ENCODE measurements at places on chromosomes 6 and 20.

GRCh38 chr20:4649941-4650681 is 71.6 kb upstream of the PRND start:
- DNase-seq = no peak

DNA sequence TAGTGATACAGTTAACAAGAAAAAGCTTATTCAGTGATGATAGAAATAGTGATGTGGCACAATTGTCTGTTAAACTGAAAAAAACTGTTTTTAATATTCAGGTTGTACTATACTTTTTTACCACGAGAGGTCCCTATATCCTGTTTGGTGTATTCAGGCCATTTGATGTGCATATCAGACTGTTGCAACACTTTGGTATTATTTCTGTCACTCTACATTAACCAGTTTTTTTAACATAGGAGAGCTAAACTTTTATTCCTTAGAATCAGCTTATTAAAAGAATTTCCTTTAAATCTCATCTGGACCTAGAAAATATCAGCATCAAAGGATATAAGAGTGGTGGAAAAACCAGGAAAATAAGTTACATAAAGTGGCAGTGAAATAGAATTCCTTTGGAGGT is 36.8 kb downstream of the TSPYL4 start:
- peak; percentile 82 for DNase-seq

DNA sequence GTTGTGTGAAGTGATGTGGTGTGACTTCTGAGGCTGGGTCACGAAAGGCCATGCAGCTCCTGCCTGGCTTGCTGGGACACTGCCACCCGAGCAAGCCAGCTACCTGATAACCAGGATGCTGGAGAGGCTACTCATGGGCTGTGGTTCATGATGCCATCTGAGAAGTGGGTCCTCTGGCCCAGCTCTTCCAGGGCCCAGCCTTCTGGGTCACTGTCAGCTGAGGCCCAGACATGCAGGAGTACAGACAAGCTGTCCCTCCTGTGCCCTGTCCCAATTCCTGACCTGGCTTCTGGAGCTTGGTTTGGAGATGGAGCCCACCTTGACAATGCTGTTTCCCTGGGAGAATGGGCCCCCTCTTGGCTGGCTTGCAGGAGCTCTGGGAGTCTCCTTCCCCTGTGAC is 87.0 kb downstream of the DHX35 start:
- no peak for DNase-seq

GRCh38 chr6:75024828-75025227 is 181.0 kb downstream of the COL12A1 start:
- no peak for DNase-seq

GRCh38 chr6:160933256-160933655 is 58.3 kb upstream of the MAP3K4 start:
- DNase-seq = no peak

- DNase-seq = peak; percentile 50
Observed at GRCh38 chr20:37914672-37915433, 11.9 kb downstream of the VSTM2L start.

DNA sequence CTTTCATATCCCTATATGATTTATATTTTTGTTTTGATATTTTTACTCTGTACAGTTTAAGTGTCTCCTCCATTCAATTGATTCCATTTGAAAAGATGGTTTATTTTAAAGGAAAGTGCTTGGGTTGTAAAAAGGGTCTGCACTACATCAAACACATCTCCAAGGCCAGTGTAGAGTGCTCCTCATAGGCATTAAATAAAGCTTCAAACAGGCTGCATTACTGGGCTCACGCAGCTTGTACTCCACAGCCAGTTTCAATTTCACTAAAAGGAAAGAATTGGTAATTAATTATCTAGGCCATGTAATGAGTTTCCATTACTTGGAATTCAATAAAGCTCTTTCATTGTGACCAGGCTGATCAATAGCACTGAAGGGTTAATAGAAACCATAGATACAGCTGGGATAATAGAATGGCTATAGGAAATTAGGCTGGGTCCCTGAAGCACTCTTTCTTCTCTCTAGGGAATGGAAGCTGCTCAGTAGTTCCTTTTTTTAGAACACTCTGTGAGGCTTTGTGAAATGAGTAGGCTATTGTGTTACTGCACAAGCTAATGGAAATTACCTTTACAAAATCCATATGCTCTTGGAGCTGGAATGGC is 442.2 kb downstream of the RNF144B start:
- DNase-seq = no peak

DNA sequence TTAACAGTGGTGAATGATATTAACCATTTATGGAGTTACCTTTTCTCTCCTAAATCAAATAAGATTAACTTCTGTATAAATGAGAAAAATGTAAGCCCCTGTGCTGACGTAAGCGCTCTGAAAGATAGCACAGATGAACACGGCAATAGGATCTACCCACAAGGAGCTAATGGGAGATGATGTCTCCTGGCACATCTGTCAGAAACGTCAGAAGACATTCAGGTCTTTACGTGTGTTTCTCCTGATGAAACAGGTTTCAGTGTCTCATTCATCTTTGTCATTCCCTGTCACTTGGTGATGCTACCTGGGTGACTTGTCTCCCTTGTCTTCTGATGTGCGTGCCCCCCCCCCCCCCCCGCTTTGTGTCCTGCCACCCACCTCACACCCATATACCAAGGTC is 189.7 kb downstream of the DTNBP1 start:
- DNase-seq = no peak

GRCh38 chr6:53313784-53314400 is 34.9 kb downstream of the ELOVL5 start:
- no peak for DNase-seq

- DNase-seq = peak; percentile 75
Observed at GRCh38 chr6:43798688-43799444, 28.9 kb downstream of the VEGFA start.

DNA sequence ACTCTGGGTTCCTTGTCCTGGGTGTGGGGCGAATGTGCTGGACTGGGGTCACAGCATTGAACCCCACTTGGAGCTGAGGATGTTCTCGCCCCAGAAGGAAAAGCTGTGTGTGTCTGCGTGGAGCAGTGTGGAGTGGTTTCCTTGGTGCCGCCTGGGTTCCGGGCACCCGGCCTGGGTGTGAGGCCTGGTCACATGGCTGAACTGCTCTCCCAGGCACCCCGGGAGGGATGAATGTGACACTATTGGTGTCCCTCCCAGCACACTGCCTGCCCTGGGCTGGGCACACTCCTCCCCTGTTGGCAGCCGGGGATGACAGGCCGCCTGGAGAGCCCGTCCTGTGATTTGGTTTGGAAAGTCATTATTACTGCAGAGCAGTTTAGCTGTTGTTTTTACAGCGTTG is 12.3 kb downstream of the MYT1 start:
- no peak for DNase-seq

DNA sequence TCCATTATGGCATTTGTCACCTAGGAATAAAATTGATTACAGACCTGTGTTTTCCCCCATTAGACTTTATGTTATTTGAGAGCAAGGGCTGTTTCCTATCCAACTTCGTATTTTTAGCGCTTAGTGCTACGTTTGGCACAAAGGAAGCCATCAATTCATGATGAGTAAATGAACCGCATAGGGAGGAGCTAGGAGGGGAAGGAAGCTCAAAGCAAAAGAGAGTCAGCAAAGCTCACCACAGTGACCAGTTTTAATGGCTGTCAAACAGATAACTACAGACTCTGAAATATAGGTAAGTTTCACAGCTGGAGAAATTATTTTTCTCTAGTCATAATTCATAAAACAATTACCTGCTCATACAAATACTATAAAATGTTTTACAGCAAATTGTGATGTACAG is 6.9 kb upstream of the SAMD3 start:
- DNase-seq = peak; percentile 31

DNA sequence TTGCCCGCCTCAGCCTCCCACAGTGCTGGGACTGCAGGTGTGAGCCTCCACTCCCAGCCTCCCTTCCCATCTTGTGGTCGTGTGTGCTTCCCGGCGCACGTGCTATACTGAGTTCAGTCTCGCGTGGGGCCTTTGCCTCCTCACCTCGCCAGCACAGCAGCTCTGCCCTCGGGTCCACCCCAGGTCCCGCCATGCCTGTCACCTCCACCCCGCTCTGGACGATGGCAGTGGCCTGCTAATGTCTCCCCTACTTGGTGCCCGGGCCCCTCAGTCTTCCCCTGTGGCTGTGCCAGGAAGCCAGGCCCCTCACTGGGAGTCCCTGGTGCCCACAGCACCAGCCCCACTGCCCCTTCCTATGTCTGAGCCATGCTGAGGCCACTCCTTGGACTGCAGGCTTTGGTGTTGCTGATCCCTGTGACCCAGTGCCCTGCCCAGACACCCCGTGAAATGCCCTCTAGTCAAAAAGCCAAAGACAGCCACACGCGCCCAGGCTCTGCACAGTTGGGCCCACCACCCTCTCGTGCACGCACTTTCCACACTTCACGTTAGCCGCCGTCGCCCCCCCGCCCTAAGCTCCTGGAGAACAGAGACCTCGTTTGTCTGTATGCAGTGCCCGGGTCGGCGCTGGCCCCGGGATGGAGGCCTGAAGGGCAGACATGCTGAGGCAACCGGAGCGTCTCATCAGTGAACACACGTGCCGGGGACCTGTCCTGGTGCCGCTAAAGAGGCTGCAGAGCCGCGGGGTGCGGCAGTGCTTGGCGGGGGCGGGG is 14.3 kb downstream of the HRH3 start:
- no peak for DNase-seq

DNA sequence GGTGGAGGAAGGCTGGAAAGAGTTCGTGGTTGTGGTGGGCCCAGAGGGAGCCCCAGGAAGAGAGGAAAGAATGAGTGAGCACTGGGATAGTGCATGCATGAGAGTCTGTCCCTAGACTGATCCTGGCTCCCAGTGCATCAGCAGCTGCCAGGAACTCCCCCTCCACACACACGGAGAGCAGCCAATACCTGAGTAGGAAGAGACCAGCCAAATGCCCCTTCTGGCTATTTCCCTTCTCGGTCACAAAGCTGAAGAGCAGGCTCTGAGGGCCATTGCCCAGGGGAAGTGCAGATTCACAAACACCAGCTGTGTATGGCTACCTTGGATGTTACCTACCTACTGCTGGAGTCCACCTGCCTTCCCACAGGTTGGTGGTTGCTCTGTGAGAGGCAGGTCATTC is 45.1 kb downstream of the GABRR2 start:
- no peak for DNase-seq

DNA sequence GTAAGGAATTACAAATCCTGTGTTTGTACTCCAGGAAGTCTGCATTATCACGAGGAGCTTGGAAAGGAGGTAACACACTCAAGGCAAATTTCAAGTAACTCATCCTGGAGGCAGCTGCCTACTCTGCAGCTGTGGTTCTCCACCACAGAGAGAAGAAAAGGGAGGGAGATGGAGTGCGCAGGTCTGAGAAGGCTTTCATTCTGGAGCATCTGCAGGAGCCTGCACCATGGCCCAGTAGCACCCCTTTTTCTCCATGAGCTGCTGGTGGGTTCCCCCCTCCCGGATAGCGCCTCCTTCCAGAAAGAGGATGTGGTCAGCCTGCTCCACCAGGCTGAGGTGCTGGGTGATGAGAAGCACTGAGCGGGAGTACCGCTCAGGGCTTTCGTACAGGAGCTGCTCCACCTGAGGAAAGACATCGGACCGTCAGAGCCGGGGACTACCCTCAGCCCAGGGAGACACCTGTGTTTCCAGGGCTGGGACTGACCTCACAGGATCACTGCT is 1.6 kb upstream of the PSMB8 start:
- peak; percentile 62 for DNase-seq

GRCh38 chr6:82371799-82372546 is 8.4 kb downstream of the TPBG start:
- DNase-seq = no peak

DNA sequence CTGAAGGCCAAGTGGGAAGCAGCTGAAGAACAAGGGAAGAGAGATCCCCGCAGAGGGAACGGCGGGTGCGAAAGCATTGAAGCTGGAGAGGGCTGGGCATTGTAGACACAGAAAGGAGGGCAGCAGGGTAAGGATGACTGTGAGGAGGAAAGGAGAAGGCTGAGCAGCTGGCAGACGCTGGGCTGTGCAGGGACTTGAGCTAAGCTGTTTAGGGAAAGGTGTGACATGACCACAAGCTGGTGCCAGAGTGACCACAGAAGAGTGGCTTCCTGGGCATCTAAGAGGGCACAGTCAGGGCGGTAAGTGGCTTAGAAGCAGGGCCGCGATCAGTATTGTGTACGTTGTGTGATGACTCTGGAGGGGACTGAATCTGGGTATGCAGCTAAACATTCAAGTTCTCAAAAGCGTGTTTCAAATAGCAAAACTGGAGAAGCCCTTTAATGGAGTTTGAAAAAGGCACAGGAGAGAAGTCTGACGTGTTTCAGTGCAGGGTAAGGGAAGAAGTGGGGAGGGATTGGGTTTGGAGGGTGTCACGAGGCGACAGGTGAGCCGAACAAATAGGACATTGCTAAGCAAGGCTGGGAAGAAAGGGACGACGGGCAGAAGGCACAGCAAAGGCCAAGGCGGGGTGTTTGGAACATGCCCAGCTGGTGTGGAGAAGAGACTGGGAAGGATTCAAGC is 46.1 kb upstream of the ARFGEF2 start:
- DNase-seq = peak; percentile 60

GRCh38 chr6:15386756-15387112 is 140.9 kb downstream of the JARID2 start:
- DNase-seq = no peak

- no peak for DNase-seq
Observed at GRCh38 chr20:16353417-16353781, 219.8 kb downstream of the KIF16B start.

GRCh38 chr6:16633961-16634360 is 127.3 kb downstream of the ATXN1 start:
- DNase-seq = no peak

GRCh38 chr20:24011282-24011681 is 22.7 kb upstream of the GGTLC1 start:
- DNase-seq = no peak

- DNase-seq = no peak
Observed at GRCh38 chr6:32517654-32518445, 12.2 kb downstream of the HLA-DRB5 start.

DNA sequence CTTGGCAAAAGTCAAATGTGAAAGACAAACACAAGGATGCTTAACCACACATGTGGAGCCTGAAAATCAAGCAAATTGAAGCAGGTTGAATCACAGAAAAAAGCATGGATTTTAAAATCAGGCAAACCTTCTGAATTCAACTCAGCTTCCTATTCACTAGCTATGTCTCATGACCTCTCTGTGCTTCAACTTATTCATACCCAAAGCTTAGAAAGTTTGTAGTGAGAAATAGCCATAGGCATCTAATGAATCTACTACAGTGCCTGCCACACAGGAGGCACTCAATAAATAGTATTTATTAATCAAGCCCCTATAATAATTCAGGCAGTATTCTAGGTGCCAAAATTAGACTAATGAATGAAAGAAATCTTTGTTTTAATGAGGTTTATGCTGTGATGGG is 112.2 kb upstream of the TNFAIP3 start:
- no peak for DNase-seq

DNA sequence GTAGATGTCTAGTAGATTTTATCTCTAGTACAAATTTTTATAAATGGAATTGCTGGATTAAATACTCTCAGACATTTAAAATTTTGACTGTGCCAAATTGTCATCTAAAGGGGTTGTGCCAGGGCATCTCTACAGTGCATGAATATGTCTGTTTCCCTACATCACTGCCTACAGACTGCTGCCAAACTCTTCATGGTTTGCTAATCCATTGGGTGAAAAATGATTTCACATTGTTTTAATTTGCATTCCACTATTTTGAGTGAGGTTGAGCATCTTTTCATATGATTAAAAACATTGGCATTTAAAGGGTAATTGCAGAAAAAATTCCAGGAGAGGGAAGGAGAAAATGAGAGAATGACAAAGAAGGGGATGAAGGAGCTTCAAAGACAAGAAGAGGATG is 267.7 kb upstream of the RNF24 start:
- no peak for DNase-seq

Measured in common myeloid progenitor, CD34-positive (primary cell).